ENCODE measurements at places on chromosomes 13 and 19. TPM values are rescaled to one million over a fixed set of nuclear protein-coding genes. Genes with fewer than 3 reads are reported as not detected.

- no peak for DNase-seq
Measured at GRCh38 chr19:21698215-21698614, 69.2 kb downstream of the ZNF100 start.

- peak; percentile 82 for DNase-seq
Measured at GRCh38 chr13:46893798-46894560, 2.9 kb downstream of the HTR2A start.

GRCh38 chr13:28671126-28671792, 12.3 kb downstream of the POMP start:
- DNase-seq = no peak

GRCh38 chr13:24264976-24265375, 44.4 kb upstream of the C1QTNF9 start:
- no peak for DNase-seq

GRCh38 chr13:83536941-83537340, 345.3 kb downstream of the SLITRK1 start:
- DNase-seq = no peak

- peak; percentile 26 for DNase-seq
Measured at GRCh38 chr13:91668866-91669495, 270.6 kb downstream of the GPC5 start.

GRCh38 chr19:15813916-15814315, 1.5 kb downstream of the OR10H1 start:
- DNase-seq = no peak

GRCh38 chr13:94431574-94431973, 47.9 kb downstream of the DCT start:
- no peak for DNase-seq

DNA sequence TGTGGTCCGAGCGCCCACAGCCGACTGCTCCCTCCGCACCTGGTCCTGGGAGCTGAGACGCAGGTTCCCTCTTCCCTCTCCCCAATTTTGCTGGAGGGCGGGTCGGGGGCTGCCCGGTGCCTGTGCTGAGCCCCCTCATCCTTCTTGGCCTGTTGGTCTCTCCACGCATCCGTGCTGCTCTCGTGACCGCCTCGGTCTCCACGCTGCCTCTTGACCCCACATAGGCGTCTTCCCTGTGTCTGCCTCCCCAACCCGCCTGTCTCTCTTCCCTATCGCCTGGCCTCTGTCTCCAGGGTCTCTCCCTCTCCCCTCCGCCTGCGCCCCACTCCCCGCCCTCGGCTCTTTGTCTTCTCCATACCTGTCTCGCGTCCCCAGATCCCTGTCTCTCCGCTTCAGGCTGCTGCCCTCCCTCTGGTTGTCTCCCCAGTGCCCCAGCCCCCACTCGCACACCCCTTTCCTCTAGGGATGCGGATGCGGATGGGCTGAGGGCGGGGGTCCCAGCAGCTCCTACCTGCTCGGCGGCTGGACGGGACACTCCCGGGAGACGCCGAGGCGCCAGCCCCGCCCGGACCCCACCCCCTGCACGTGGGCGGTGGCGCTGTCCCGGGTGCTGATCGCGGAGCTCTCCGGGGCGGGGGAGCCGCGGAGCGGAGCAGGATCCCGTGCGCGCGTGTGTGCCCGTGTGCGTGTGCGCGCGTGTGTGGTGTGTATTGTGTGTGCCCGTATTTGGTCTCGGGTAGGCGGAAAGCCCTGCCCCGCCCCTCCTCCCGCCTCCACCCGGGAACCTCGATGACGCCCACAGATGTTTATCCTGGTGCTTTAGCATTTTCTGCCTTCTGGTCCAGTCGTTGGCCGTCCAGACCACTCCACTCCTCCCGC, at the start of gene SYT5:
Gene SYT5, minus strand, starts transcription at position 684 of the 879 bp plus-strand sequence. CDS start 1,248 bp downstream, outside the sequence.
- DNase-seq = no peak

DNA sequence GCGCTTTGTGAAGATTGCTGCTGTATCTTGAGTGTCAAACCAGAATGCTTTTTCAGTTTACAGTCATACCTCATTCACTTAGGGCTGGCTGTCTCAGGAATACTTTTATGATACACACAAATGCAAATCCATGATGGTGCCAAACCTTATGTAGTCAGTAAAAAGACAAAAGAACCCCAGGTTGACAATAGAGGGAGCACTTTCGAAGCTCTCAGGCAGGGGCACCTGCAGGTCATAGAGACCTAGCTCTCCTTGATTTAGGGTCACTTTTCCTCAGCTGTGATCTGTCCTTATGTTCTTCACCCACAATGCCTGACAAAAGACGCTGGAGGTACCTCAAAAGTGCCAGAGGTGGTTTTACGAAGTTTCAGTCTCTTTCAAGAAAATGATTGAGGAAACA, 172.2 kb downstream of the DNAJC15 start:
- DNase-seq = no peak

DNA sequence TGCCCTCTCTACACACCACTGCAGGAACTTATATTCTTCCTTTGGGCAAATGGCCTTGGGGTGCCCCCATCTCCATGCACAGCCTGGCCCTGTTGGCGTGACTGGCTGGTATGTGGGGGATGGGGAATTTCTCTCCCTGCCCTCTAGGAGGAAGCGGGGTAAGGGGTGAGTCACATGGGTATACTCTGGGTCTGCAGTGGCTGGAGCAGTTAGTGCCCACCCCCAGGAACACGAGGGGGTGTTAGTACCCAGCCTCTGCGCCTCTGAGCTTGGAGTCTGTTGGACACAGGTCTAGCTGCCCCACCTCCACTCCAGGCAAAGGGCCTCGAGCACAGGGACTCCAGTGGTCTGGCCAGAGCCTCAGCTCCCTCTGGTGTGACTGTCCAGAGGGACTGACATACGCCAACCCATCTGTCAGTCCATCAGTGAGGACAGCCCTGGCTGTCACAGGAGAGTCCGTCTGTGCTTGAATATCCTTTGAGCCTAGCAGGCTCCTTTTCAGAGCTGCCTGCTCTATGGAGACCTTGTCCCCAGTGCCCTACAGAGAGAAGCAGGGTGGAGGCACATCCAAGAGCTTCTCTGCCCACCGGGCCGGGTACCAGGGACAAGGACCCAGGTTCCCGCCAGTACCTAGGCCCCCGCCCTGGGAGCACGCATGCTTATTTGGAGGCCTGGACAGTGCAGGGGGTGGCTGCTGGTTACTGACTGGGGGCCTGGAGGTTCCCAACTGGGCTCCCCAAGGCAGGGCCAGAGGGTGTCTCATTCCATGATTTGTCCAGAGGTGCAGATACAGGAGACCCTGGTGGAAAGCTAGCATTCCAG, 66.6 kb downstream of the CHST8 start:
- no peak for DNase-seq

DNA sequence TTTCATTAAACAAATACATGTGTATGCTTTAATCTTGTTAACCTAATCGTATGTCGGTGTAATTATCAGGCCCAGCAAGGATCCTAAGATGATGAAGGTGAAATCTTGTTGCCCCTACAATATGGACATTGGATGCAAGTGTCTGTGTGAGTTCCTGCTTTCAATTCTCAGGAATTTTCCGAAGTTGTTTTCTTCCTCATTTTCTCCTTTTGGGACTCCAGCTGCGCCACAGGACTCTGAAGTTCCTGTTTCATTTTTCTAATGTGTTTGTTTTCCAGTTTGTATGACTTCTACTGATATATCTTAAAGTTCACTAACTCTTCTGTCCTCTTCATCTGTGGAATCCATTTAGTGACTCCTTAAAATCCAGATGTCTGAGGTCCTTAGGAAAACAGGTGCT, 11.9 kb upstream of the OR7D2 start:
- no peak for DNase-seq

DNA sequence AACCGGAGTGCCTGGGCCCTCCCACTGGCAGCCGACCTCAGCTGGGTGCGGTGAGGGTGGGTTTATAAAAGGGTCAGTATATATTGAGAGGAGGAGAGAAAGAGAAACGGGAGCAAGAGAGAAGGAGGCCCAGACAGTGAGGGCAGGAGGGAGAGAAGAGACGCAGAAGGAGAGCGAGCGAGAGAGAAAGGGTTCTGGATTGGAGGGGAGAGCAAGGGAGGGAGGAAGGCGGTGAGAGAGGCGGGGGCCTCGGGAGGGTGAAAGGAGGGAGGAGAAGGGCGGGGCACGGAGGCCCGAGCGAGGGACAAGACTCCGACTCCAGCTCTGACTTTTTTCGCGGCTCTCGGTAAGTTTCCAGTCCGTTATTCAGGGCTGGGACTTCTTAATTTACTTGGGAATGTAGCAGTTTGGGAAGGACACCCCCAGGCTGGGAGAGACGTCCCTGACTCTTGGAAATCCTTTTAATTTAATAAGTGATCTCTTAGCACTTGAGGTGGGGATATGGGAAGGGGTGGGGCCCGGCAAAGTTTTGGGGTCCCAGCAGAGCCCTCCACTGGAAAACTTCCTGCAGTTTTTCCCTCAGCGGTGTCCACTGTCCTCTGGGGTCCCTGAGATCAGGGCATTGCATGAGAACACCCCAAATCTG, at the start of gene EMP3:
Gene EMP3, plus strand, starts transcription at position 288 of the 646 bp plus-strand sequence. CDS start 1,293 bp downstream, outside the sequence.
- DNase-seq = peak; percentile 91

DNA sequence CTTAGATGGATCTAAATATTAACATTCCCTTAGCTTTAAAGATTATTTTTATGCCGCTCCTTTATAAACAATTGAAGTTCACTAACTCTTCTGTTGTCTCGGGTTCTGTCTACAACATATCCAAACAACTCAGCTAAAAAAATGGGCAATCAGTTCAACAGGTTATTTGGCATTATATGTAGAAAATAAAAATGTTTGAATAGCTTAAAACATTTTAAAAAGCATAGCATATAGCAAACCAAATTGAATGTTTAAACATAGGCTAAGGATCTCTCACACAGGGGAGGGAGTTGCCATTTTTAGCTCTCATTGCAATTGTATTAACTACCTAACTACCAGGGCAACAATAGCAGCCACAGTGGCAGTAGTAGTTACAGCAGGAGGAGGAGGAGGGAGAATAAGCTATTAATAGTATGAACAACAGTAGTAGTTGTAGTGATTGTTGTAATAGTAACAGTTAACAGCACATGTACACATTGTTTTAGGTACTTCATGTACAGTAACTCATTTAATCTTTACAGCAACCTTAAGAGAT, 404.2 kb downstream of the KCNRG start:
- DNase-seq = no peak

- DNase-seq = no peak
Measured at GRCh38 chr13:63643543-63643942, 2227.9 kb upstream of the PCDH20 start.

DNA sequence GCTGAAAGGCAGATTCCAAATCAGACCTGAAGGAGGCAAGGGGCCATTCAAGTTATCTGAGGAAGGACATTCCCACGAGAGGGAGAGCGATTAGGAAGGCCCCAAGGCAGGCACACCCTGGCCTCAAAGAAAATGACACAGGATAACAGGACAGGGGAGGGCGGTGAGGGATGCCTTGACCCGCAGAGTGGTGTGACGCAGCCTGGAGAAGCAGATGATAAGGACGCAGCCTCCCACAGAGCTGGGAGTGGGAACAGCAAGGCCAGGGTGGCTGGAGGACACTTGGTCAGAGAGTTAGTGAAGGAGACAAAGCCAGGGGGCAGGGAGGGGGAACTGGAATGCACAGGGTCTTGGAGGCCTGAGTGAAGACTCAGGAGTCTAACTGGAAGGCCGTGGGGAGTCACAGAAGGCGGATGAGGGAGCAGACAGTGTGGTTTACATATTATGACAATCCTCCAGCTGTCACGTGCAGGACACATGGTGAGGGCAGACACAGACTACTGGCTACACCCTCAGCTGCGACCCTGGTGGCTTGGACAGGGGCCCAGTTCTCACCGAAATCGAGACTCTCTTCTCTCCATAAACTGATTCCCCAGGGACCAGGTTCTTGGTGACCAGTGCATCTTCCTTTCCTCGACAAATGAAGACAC, 5.8 kb upstream of the DYRK1B start:
- no peak for DNase-seq

GRCh38 chr13:75788481-75788981, 152.4 kb downstream of the LMO7 start:
- no peak for DNase-seq

GRCh38 chr13:37026771-37027170, 26.2 kb downstream of the EXOSC8 start:
- no peak for DNase-seq

DNA sequence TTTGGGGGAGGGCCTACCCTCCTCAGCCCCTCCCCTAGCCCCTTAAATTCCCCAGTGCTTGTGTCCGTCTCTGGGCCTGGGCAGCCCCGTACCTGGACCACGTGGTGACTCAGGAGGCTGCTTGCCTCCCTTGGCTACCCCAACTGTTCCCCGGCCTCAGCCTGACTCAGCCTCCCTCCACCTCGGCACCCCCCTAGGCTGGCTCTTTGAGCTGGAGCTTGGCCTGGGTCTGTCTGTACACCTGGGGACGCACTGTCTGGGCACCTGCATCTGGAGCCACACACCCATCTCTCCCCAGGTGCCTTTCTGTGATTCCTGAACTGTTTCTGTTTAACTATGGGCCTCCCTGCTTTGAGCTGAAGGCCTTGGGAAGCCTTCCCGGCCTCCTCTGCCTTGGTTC, 1.8 kb upstream of the KLK14 start:
- DNase-seq = no peak

DNA sequence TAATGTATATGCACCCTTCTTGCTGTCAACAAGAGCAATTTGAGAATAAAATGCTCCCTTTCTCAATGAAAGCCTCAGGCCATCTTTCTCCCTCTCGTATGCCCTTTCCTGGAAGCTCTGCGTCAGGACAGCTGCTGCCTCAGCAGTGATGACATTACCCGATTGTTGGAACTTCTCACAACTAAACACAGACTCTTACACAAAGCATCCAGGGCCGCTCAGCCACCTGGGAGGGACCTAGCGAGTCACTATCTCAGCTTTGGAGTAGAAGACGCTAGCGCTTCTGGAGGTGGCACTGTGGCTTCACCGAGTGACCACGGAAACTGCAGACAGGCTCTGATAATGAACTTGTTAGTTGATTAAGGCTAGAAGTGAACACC, 153.2 kb upstream of the SOX1 start:
- no peak for DNase-seq

DNA sequence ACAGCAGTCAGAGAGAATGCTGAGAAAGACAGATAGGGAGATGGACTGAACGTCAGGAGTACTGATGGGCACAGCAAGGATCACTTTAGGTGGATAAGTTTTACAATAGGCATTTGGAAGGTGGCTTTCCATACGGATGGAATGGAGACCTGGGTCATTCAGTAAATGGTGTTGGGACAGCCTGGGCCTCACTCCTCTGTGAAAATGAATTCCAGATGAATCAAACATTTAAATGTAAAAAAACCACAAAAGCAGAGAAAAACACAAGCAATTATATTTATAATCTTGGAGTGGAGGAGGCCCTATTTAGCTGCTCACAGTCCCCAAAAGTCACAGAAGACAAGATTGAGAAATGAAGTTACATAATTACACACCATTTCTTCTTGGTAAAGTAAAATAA, 4.7 kb downstream of the IL17D start:
- no peak for DNase-seq

GRCh38 chr13:72506706-72507105, 220.7 kb downstream of the MZT1 start:
- DNase-seq = no peak

The VSTM2B gene
- total RNA-seq = not detected

The CUL4A gene
- 48.0 TPM for total RNA-seq

The MYO16 gene
- 2.2 TPM for total RNA-seq

The SLC25A41 gene
- total RNA-seq = 0.31 TPM

The KLK6 gene
- total RNA-seq = not detected

The ATXN8OS gene
- not detected for total RNA-seq

The SLITRK6 gene
- 1.5 TPM for total RNA-seq

The NAA16 gene
- 17.2 TPM for total RNA-seq

The DOHH gene
- 14.1 TPM for total RNA-seq

The NBEA gene
- total RNA-seq = 5.9 TPM

The ZNF491 gene
- total RNA-seq = 2.0 TPM

The FBXL12 gene
- 22.3 TPM for total RNA-seq

The AP1M2 gene
- 65.2 TPM for total RNA-seq

The UBE2L5 gene
- not detected for total RNA-seq

The DHX34 gene
- total RNA-seq = 9.4 TPM
